ENCODE measurements at places on chromosomes 3 and 15.

DNA sequence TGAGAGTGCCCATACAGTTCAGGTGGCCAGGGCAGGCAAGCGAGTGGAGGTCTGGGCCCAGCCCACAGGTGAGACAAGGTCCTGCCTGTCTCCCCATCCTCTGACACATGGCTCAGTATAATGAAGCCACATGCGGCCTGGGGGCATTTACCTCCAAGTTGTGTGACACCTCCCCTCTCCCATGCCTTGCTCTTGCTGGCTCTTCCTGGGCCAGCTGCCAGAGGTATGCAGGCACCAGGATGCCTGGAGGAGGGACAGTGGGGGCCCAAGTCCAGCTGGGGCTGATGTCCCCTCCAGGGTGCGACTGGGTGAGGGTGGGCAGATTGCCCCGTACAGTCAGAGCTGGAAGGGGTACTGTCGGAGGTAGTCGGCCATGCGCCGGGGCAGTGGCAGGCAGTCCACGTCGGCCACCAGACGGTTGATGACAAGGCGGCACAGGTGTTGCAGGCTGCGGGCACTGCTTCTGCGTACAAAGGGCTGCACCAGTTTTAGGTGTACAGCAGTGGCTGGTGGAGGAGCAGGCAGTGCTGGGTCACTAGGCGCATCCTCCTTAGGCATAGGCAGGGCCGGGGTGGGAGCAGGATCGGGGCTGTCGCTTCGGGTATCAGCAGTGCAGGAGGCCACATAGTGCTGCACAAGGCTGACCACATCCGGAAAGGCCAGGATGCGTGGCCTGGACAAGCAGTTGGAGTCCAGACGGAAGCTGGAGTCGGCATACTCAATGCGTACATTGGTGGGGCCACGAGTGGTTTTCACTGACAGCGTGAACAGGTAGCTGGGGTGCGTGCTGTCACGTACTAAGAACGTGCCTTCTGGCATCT, 4.1 kb downstream of the CISH start:
- no peak for DNase-seq

GRCh38 chr15:56805466-56806147, 72.3 kb upstream of the ZNF280D start:
- peak; percentile 86 for DNase-seq

DNA sequence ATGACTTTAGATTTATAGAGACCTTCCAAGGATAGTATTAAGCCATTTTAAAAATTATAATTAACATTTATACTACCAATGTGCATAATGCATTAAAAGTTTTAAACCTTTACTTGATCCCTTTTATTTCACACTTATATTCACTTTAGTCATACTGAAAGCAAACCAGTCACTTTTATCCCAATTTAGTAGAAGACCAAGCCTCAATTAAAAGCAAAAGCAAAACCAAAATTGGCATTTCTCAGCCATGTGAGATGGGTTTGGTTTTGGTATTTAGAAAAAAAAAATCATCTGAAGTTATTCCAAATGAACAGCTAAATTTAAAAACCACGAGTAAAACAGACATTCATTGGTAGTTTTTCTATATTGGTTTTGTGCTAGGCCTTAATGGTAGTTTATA, 249.4 kb downstream of the LPP start:
- no peak for DNase-seq

GRCh38 chr15:60740787-60741354, 261.9 kb upstream of the ICE2 start:
- DNase-seq = no peak

All from EL (cell line).